ENCODE measurements at places on chromosomes 2 and 18.

DNA sequence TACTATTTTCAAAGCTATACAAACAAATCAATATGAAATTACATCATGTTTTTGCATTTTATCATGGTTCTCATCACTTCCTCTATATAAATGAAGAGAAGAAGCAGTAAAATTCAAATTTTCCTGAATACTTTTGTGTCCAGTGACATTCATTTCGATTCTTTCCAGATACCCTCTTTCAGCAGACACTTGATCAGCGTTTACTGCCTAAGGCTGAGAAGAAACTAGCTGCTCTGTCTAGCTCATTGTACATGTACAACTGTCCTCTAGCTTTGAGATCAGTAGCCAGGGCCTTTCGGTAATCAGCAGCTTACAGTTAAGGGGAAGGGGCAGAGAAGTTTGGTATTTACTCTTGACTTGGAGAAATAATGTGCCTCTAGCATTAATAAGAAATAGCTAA lies 4.8 kb downstream of the VRK2 start:
- DNase-seq: no peak

DNA sequence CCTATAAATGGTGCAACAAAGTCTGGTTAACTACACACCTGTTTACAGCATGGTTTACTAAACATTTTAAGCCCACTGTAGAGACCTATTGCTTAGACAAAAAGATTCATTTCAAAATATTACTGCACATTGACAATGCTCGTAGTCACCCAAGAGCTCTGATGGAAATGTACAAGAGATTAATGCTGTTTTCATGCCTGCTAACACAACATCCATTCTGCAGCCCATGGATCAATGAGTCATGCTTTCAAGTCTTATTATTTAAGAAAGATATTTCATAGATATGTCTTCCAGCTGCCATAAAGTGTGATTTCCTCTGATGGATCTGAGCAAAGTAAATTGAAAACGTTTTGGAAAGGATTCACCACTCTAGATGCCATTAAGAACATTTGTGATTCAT lies 781.1 kb downstream of the MBD2 start:
- DNase-seq: no peak

DNA sequence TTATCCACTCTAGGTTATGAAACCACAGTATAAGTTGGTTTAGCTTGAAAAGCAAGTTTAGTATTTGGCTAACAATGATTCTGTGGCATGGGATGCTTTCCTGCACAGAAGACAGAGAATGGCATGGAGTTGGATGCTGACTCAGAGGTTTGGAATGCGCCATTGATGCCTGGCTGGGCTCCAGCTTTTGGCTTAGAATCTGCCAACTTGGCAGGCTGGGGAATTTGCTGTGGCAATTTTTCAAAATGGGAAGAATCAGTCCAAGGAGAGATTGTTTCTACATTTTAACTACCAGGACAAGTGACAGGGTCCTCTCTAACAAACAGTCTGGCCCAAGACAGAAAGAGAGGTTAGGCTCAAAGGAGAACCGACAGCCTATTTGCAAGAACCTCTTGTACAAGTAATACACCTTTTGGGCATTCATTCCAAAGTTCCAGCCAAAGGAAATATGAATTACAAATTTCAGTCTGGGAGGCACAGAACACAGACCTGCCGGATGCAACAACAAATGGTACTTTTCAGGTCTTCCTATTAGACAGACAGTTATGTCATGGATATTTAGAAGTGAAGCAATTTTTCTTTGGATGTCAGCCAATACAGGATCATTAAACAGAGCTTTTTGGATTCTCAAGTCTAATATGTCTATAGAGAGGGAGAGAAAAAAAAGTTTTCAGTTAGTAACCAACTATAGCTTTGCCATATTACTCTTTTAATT lies 1027.7 kb downstream of the TMEM182 start:
- no peak for DNase-seq

DNA sequence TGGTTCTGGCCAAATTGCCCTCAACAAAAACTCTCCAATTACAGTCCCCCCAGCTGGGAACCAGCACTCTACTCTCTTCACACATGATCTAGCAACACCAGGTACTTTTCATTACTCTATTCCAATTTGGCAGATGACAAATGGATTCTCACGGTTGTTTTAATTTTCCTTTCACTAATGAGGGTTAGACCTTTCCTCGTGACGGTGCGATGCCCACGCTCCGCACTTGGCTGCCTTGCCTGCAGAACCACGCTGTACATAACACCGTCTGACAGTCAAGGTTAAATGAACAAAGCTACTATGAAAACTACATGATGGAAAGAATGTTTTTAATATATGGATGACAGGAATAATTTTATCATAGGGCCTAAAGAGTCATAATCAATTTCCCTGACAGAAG lies 141.5 kb downstream of the FBXO15 start:
- no peak for DNase-seq

GRCh38 chr2:157290525-157290924 lies 33.0 kb downstream of the GALNT5 start:
- DNase-seq: no peak

- peak; percentile 30 for DNase-seq
Measured at GRCh38 chr2:235779444-235779896, 285.6 kb downstream of the AGAP1 start.

GRCh38 chr2:64957109-64957903 lies 31.9 kb upstream of the SLC1A4 start:
- DNase-seq: no peak
